Smooth muscle cell of the brain vasculature (primary cell): ENCODE measurements at places on chromosomes 6 and 20.

GRCh38 chr20:17694767-17695166 is 5.0 kb upstream of the BANF2 start:
- no peak for DNase-seq

GRCh38 chr6:94548201-94548600 is 1029.1 kb upstream of the MANEA start:
- no peak for DNase-seq

DNA sequence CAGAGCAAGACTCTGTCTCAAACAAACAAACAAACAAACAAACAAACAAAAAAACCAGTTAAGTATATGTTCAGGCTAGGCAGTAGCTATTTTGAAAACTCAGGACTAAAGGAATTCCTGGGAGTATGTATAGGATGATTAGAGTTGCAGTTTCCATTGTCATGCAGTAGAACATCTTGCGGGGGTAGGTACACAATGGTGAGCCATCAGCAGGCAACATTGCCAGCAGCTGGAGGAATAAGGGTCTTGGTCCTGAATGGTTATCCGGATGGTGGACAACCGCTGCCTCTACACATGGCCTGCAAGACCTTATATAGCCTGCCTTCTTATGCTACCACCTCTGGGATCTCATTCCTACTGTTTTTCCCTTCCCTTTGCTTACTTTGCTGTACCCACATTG is 297.5 kb downstream of the SOX4 start:
- no peak for DNase-seq

- DNase-seq = no peak
Measured at GRCh38 chr6:31083742-31084354, 28.5 kb downstream of the C6orf15 start.

GRCh38 chr6:45538641-45539547 is 161.2 kb upstream of the SUPT3H start:
- no peak for DNase-seq
